ENCODE measurements at places on chromosomes 12 and 14. TPM values are rescaled to one million over a fixed set of nuclear protein-coding genes. Genes with fewer than 3 reads are reported as not detected.

USP44 gene
- total RNA-seq, result 1.5 TPM

CORO1C gene
- total RNA-seq, result 287 TPM

CMA1 gene
- not detected for total RNA-seq

NOP9 gene
- 23.1 TPM for total RNA-seq

STRAP gene
- 106 TPM for total RNA-seq

MYF6 gene
- total RNA-seq, result not detected

CLEC1B gene
- total RNA-seq, result not detected

HOXC6 gene
- not detected for total RNA-seq

AMIGO2 gene
- total RNA-seq, result 1.0 TPM

CABP1 gene
- total RNA-seq, result not detected

PTPN21 gene
- total RNA-seq, result 6.5 TPM

METTL3 gene
- total RNA-seq, result 37.9 TPM

CCDC196 gene
- not detected for total RNA-seq

OR6C2 gene
- total RNA-seq, result not detected

WDHD1 gene
- 21.0 TPM for total RNA-seq

TMPO gene
- total RNA-seq, result 67.4 TPM

B3GNT4 gene
- total RNA-seq, result 0.67 TPM

TSHR gene
- not detected for total RNA-seq

PROX2 gene
- total RNA-seq, result not detected

BCAT1 gene
- total RNA-seq, result 3.3 TPM

GPR84 gene
- not detected for total RNA-seq

SOS2 gene
- 31.0 TPM for total RNA-seq

ACVR1B gene
- 7.6 TPM for total RNA-seq

ADCY4 gene
- total RNA-seq, result 0.36 TPM

CNTN1 gene
- 2.3 TPM for total RNA-seq

IL23A gene
- not detected for total RNA-seq

C14orf39 gene
- total RNA-seq, result not detected

TC2N gene
- total RNA-seq, result 0.36 TPM

SLC25A47 gene
- total RNA-seq, result not detected

FOXN4 gene
- total RNA-seq, result not detected

TPPP2 gene
- total RNA-seq, result not detected

ACOT4 gene
- 5.5 TPM for total RNA-seq

SLCO1C1 gene
- total RNA-seq, result 1.1 TPM

CKB gene
- total RNA-seq, result 4.1 TPM

C3AR1 gene
- 0.69 TPM for total RNA-seq

C12orf54 gene
- not detected for total RNA-seq

ANG gene
- 6.9 TPM for total RNA-seq

CLEC12A gene
- total RNA-seq, result not detected

GALNT9 gene
- total RNA-seq, result not detected

DAO gene
- not detected for total RNA-seq

CCDC175 gene
- not detected for total RNA-seq

DICER1 gene
- total RNA-seq, result 49.6 TPM

NYNRIN gene
- 2.2 TPM for total RNA-seq

LRRC9 gene
- not detected for total RNA-seq

EGLN3 gene
- total RNA-seq, result 8.3 TPM

PLA2G1B gene
- not detected for total RNA-seq

SLCO1B1 gene
- not detected for total RNA-seq

RPL10L gene
- not detected for total RNA-seq

CCDC198 gene
- not detected for total RNA-seq

SERPINA12 gene
- total RNA-seq, result not detected

TMEM132D gene
- 9.6 TPM for total RNA-seq

NCOR2 gene
- total RNA-seq, result 34.9 TPM

TSPAN11 gene
- 1.1 TPM for total RNA-seq

DNAJC22 gene
- 5.3 TPM for total RNA-seq

LRP6 gene
- 49.3 TPM for total RNA-seq

Measured in melanocyte of skin (primary cell).